ENCODE measurements at places on chromosomes 12 and 14.

GRCh38 chr12:72586456-72586855 lies 314.3 kb downstream of the TRHDE start:
- DNase-seq: no peak

DNA sequence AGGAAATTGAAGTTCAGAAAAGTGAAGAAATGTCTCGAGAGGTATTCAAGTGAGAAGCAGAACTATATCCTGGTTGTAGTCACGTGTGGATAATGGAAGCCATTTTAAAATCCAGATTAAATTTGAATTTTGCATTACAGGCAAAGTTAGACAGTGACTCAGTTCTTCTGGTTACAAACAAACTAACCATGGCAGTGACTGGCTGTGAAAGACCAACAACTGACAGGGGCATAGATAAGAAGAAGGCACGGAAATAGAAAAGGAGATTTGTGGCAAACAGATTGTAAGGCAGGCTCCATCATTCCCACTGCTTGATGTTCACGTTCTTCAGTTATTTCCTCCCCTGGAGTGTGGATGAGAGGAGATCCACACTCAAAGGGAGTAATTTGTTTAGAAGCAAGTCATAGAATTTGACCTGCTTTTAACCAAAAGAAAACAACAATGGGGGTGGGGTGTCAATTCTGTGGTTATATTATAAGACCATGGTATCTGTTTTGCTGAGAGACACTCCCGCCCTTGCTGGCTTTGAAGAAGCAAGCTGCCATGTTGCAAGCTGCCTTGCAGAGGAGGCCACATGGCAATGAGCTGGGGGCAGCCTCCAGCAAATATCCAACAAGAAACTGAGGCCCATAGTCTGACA lies 795.3 kb downstream of the VRK1 start:
- no peak for DNase-seq

DNA sequence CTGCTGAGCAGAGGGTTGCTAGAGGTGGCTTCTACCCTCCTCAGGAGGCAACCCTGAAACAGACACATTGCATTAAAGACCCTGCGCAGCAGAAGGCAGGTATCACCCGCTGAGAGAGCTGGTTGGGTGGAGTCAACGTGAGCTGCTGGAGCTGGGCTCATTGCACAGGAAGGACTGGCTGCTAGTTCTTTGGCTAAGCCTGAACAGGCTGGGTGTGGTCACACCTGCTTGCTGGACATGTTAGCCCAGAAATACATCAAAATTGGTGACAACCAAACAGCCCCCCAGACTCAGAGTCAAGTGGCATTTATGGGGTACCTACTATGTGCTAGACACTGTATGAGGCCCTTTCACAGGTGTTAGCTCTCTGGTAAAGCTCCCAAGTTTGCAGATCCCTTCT lies 33.8 kb upstream of the IRF2BPL start:
- no peak for DNase-seq

DNA sequence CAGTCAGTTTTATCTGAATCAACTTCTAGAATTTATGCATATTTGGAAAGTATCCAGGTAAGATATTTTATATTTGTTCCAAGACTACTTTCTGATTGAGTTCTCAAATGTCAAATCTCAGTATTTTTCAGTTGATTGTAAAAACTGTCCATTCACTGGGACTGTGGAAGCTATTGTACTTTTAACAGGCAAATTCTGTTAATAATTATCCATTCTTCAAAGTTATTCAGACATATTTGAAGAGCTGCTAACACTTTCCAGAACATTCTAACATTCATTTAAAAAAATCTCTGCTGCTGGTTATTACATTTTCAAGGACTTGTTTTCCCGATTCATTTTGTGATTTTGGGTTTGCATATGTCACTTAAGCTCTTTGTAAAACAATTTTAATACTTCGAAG lies 59.7 kb downstream of the PIK3C2G start:
- no peak for DNase-seq

DNA sequence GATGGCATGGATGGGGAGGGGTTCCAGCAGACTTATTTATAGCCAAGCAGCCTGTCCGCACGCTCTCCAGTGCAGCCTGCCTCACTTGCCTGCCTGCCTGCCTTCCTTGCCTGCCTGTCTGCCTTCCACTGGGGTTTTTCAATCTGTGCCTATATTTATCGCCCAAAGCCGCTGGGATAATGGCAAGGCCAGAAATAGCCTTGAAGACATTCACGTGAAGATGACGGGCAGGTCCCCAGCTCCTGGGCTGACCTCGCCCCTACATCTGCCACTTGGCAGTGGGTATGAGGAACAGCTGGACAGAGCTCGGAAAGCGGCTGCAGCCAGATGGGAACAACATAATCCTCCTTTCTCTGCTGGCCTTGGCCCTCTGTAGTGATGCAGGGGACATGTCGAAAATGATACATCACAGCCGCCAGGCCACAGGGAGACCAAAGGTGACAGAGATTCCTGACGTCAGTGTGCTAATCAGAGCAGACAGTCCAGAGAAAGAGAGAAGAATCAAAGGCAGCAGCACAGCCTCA lies 53.3 kb downstream of the PITPNM2 start:
- no peak for DNase-seq

GRCh38 chr12:42010257-42010656 lies 134.4 kb downstream of the GXYLT1 start:
- DNase-seq: no peak
